ENCODE measurements at places on chromosomes 7 and 10.

- DNase-seq: no peak
Measured at GRCh38 chr10:56003555-56003954, 357.5 kb downstream of the ZWINT start.

GRCh38 chr7:6250364-6250833 lies 22.0 kb downstream of the CYTH3 start:
- no peak for DNase-seq

- DNase-seq: no peak
Measured at GRCh38 chr10:62112963-62113362, 155.7 kb downstream of the RTKN2 start.

DNA sequence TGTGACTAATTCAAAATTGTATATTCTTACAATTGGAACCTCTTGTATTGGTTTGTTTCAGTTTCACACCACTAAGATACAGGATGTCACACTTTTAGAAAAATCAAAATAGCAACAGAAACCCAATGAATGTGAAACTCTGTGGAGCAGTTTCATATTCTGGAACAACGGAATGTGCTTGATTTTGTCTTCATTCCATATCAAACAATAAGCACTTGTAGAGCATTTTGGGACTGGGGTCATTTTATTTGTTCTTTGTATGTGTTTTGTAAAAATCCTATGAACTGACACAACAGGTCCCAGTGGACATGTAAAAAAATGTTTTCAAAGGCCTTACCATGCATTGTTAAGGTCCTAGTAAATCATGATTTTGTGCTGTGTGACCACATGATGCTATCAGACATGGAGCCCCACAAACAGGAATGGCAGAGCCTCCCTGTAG lies 123.1 kb downstream of the DKK1 start:
- no peak for DNase-seq

- DNase-seq: no peak
Measured at GRCh38 chr7:119756687-119757086, 516.3 kb upstream of the KCND2 start.

GRCh38 chr7:90347759-90348158 lies 1.2 kb downstream of the GTPBP10 start:
- DNase-seq: no peak

- DNase-seq: peak; percentile 16
Measured at GRCh38 chr7:85695533-85695932, 508.7 kb upstream of the SEMA3D start.

GRCh38 chr10:59082249-59082648 lies 94.2 kb upstream of the PHYHIPL start:
- no peak for DNase-seq

DNA sequence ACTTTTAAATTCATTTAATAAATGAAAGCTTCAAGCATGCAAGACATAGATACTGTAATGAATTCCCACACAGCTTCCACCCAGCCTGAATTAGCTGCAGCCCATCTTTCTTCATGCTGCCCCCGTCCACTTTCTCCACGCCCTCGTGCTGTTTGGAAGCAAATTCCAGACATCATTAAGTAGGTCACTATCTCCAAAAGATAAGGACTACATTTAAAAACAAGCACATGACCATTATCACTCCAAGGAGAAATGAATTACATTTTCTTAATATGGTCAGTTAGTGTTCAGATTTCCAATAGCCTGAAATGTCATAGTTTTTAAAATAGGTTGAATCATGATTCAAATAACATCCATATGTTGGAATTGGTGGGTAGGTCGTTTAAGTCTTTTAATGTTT lies 24.3 kb downstream of the LMTK2 start:
- DNase-seq: peak; percentile 10

- DNase-seq: peak; percentile 29
Measured at GRCh38 chr7:3482147-3482921, 181.3 kb downstream of the SDK1 start.

- no peak for DNase-seq
Measured at GRCh38 chr10:21160116-21160515, 263.0 kb upstream of the NEBL start.

- no peak for DNase-seq
Measured at GRCh38 chr7:2811476-2812113, 32.5 kb downstream of the GNA12 start.

DNA sequence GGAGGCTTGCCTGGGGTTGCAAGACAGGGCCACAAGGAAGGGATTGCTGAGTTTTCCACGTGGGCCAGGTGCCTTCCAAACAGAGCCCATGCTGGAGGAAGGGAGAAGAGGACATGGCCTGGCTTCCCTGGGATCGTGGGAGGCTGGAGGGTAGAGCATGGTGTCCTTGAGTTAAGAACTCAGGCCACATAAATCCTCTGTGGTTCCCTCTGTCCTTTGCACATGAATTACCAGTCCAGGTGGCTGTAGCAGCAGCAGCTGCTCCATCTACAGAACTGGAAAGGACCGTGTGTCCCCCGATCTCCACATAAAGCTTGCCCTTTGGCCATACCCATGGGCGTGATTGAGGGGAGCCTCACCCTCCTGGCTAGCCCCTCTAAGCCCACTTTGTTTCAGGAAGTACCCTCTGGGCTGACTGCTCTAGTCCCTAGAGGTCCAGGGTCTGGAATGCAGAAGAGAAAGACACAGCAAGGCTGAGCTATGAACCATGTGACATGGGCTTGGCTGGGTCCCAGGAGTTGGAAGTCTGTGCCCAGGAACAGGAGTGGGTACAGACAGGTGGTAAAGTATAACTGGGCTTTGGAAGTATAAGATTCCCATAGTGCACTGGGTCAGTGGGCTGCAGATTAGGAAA lies 84.9 kb downstream of the C10orf105 start:
- DNase-seq: no peak

DNA sequence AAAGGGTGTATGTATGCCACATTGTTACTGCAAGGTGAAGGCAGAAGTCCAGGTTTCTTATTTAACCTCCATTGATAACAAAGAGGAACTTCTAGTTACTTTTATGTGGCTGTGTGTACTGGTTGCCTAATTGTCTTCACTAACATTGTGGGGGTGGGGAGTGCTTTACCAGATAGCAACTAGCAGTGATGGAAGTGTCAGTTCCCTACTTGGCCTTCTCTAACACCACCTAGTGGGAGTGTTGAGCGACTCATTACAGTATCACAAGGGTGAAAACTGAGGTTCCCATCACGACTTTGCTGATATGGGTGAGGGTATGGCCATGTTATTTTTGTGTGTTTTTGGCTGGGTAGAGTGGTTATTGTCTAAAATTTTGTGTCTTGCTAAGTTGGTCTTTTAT lies 274.4 kb downstream of the THSD7A start:
- DNase-seq: peak; percentile 8

GRCh38 chr10:125206623-125207022 lies 46.3 kb upstream of the CTBP2 start:
- DNase-seq: no peak

GRCh38 chr10:78919181-78919966 lies 149.4 kb upstream of the ZMIZ1 start:
- DNase-seq: no peak

GRCh38 chr10:127265288-127265687 lies 68.9 kb upstream of the INSYN2A start:
- no peak for DNase-seq

- DNase-seq: no peak
Measured at GRCh38 chr10:35276889-35277288, 59.4 kb upstream of the CCNY start.

- no peak for DNase-seq
Measured at GRCh38 chr7:156975620-156976019, 26.1 kb downstream of the NOM1 start.

DNA sequence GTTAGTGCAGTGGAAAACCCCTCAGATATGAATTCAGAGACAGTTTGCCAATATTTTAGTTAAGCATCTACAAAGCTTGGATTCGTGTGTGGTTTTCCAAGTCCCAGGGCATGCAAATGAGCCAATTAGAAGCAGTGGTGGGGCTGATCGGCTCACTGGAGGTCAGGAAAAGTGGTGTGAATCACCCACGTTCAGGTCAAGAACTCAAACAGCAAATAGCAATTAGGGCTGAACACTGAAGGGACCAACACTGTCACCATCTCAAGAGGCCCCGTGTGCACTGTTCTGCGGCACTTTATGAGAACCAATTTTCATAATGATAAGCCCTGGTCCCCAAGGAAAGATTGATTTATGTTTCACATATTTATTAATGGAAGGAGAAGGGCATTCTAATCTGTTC lies 68.9 kb downstream of the ADARB2 start:
- DNase-seq: no peak

DNA sequence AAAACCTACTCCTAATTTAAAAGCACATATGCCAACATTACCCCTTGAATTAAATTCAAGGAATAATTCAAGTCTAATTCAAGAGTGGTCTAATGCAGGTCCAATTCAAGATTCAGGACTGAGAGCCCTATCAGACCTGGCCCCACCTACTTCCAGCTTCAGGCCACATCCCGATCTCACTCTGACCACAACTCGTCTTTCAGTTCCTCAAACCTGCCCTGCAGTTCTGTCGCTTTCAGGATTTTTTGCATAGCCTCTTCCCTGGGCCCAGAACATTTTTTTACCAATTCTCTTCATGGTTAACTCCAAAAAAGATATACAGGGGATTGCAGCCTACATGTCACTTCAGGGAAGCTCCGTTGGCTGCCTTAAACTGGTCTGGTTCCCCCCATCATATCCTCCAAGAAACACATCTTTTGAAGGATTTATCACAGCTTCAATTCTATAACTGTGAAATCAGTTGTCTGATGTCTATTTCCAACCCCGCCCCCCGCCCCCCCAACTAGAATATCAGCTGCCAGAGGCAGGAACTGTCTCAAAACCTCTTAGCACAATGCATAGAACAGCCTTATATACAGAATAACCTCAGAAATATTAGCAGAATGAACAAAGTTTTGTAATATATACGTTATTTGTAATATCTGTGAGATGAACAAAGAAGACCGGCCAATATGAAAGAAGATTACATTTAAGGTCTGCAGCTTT lies 20.8 kb downstream of the CCDC6 start:
- no peak for DNase-seq

- DNase-seq: no peak
Measured at GRCh38 chr7:69109246-69109645, 489.0 kb upstream of the AUTS2 start.

- DNase-seq: no peak
Measured at GRCh38 chr10:112838784-112839481, 111.1 kb upstream of the TCF7L2 start.

Data from astrocyte (in vitro differentiated cells and primary cell).